ENCODE measurements at places on chromosomes 6 and 20.

- DNase-seq: no peak
Measured at GRCh38 chr6:782141-782540, 89.2 kb upstream of the EXOC2 start.

DNA sequence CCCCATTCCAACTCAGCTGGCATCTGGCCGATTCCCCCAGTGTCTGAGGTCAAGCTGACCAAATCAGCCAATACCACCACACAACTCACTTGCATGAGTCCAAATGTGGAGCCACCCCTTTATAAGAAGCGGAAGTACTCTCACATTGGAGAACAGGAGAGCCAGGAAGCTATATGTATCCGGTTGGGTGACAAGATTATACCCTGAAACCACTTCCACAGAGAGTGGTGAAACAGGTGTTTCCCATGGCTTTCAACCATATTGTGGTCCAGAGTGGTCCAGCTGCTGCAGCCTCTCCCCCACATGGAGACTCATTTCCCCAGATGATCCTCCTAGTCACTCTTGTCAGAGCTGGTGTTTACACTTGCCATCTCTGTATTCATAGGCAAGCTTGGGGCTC is 24.0 kb upstream of the SERINC1 start:
- DNase-seq: no peak

GRCh38 chr6:41162687-41163418 is at the start of gene TREM2:
Gene TREM2 (minus strand): TSS chr6:41163116. CDS start chr6:41163082, 34 bp downstream.
- no peak for DNase-seq

- no peak for DNase-seq
Measured at GRCh38 chr6:140677781-140678528, 1303.5 kb upstream of the CITED2 start.

- no peak for DNase-seq
Measured at GRCh38 chr6:85775883-85776282, 133.2 kb upstream of the SYNCRIP start.
